ENCODE measurements at places on chromosomes 12 and 14. TPM values are rescaled to one million over a fixed set of nuclear protein-coding genes. Genes with fewer than 3 reads are reported as not detected.

RAB21 gene
- total RNA-seq: 28.9 TPM

PYM1 gene
- total RNA-seq: 29.9 TPM

ASCL1 gene
- total RNA-seq: not detected

CMA1 gene
- total RNA-seq: not detected

CLEC4A gene
- not detected for total RNA-seq

SERPINA10 gene
- not detected for total RNA-seq

PPFIA2 gene
- total RNA-seq: not detected
